ENCODE measurements at places on chromosomes 12 and 14.

DNA sequence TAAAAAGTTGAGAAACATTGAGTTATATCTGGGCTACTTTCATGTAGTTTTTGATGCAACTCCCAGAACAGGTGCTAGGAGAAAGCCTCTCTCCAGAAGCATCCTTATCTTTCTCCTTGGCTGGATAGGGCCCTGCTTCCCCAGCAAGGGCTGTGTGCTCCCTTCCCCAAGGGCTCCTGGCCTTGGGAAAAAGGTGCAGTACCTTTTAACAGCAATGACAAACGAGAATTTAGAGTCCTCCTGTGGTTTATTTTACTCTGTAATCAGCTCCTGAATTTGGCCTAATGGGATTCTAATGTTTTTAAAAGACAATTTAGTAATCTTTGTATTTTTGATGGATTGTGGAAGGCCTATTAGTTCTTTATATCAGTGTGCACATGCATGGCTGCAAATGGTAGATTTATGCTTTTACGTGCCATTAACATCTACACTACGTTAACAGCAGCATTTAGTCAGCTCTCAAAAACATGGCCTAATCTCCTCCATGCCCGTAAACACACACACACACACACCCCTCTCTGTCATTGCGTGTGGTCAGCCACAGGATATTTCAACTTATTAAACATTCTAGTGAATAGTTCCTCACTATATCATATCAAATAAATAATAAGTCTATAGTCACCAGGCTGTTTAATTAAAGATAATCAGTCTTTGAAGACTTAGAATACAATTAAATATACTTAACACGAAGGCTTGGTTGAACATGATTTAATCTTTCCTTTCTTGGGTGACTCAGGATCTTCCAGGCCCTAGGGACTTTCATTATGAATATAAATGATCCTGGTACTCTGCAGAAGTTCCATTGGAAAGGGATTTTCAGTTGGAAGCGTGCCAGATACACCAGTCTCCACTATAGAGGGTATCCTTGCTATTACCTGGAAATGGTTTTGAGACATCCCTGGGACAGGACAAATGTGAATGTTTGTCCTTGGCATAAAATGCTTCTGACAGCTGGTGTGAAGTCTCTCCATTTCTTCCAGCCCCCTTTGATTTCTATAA, 181.4 kb upstream of the PWP1 start:
- no peak for DNase-seq

DNA sequence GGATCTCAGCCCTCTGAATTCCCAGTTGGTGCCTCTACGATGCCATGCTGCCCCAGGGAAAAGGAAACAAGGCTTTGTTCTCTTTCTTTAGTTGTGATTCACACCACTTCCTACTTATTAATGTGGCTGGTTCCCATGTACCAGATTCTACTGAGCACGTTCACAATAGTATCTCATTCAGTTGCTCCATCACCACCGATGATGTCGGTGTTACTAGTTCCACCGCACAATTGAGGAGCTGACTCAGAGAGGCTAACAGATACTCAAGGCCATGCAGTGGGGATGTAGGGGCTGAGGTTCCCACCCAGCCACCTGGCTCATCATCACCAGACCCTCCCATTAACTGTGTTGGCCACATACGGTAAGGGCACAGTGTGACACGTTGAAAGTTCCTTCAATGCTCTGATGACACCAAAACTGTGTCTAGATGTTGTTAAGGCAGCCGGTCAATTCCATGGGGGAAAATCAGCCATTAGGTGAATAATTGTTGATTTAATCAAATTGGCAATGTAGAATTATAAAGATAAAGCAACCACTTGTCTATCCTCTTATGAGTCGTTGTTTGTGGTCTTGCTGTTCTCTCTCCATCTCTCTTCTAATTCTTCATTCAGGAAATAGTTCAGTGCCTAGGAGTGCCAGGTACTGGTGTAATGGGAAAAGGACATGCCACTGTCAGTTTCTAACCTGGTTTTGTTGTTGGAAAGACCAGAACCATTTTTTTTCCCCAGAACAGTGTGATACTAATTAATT, 244.2 kb upstream of the CRY1 start:
- no peak for DNase-seq

- DNase-seq = peak; percentile 90
Observed at GRCh38 chr14:69263364-69263763, 3.4 kb downstream of the GALNT16 start.

GRCh38 chr14:53060046-53060445, 93.1 kb downstream of the DDHD1 start:
- peak; percentile 30 for DNase-seq

DNA sequence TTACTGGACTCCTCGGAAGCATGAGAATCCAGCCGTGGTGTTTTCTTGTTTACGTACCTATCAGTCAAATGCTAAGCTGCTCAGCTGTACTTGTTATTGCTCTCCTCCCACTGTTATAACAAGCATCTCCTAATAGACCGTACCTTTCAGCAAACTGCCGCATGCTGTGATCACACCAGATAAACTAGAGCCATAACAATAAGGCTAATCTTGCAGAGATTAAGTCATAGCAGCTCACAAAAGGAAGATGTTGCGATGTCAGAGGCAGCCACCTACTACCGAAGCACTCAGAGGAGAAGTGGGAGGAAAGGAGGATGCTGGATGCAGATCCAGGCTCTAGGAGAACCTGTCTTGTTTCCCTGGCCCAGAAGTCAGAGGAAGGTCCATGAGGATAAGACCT, 196.0 kb downstream of the GALC start:
- DNase-seq = no peak

GRCh38 chr12:20490213-20490612, 121.9 kb downstream of the PDE3A start:
- DNase-seq = no peak

All from cardiac muscle cell (in vitro differentiated cells and primary cell).